ENCODE measurements at places on chromosomes 11 and 22. TPM values are rescaled to one million over a fixed set of nuclear protein-coding genes. Genes with fewer than 3 reads are reported as not detected.

DNA sequence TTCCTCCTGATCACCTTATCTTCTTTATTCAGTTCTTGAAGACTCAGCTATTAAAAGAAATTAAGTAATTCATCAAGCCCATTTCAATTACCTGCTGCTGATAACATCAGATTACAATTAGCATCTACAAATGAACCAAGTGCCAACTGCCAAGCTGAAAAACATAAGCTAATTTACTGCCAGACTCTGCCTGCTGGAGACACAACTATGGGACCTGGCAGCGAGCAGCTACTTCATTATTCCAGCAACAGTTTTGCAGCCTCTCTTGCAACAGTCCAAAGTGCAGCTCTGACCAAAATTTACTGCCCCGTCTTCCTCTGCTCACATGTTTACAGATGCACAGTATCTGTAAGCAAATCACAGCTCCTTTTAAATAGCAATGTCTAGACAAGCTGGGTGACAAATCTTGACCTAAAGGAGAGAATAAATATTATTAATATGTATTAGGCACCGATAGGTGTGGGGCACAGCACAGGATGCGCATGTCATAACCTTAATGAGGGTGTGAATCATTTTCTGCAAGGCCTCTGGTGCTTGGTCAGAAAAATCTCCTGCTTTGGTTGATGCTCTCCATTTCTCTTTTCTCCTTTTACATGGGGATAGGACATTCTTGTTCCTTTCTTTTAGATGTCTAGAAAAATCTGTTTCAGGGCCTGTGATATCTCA, 232.2 kb upstream of the PITPNB start:
- DNase-seq = no peak

- DNase-seq = no peak
Measured at GRCh38 chr11:78190871-78191538, 2.3 kb downstream of the USP35 start.

The OR4D5 gene
- total RNA-seq = not detected

DNA sequence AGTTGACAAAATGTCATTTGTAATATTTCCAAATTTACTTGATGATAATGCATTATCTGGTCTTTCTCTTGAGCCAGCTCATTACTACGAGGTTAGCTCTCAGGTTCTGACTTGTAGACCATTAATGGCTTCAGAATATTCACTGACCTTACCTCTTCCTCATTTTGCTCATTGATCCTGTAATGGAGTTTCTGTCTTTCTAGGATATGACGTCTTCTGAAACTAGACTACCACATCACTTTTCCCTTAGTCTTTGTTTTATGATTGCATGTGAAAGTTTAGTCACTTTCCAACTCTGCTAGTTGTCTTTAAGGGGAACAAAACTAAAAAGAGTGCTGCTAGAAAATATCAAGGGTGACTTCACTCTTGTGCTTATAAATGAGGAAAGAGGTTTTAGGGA, 697.6 kb downstream of the JRKL start:
- no peak for DNase-seq

GRCh38 chr11:32820497-32820896, 9.2 kb upstream of the PRRG4 start:
- no peak for DNase-seq

The CBX6 gene
- 43.9 TPM for total RNA-seq

DNA sequence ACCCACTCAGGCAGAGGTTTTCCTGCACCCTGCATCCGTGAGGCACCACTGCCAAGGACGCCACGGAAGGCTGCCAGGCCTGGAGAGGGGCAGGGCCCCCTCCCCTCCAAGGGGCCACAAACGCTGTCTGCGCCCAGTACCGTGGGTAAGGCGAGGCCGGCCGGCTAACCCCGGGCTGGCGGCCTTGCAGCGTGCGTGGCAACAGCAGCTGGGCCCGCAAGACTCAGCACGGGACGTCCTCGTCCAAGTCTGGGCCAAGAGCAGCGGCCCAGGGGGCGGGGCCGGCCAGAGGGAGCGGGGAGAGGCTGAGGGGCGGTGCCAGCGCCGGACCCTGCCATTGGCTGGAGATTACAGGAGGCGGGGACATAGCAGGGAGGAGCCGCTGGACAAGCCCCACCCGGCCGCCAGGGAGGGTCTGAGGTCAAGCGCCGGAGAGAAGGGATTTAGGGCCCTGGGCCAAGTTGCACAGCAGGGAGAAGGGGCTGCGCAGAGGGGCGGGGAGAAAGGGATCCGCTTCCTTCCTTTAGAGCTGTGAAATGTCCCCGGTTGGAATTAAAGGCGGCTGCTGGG, 16.0 kb downstream of the SLC43A1 start:
- peak; percentile 98 for DNase-seq

GRCh38 chr11:59281177-59281576, 68.5 kb upstream of the MPEG1 start:
- DNase-seq = no peak

The MPZL3 gene
- 2.3 TPM for total RNA-seq

GRCh38 chr22:23053912-23054530, 16.3 kb upstream of the GNAZ start:
- no peak for DNase-seq

DNA sequence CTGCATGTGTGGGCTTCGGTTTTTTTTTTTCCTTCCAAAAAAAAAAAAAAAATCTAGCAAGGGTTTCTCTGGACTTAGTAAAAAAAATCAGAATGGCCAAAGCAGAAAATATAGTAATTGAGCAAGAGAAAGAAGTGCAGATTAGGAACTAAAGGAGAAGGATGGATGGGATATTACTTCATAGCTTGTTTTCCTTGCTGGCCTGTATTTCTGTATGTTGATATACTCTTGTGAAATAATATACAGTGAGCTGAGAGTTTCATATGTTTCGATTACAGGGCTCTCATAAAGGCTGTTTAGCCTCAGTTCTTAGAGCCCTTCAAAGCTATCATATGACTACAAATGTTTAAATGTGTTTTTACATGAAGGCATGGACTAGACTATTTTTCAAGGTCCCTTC, 34.3 kb upstream of the NFRKB start:
- DNase-seq = no peak

All from heart left ventricle (tissue), 16 donors.